MG63 (cell line): ENCODE measurements at places on chromosomes 5 and 9.
A peak's percentile ranks its signal among the peaks of the same experiment; 100 is the strongest.

GRCh38 chr5:95446560-95447221 lies 55.5 kb downstream of the FAM81B start:
- DNase-seq: no peak

DNA sequence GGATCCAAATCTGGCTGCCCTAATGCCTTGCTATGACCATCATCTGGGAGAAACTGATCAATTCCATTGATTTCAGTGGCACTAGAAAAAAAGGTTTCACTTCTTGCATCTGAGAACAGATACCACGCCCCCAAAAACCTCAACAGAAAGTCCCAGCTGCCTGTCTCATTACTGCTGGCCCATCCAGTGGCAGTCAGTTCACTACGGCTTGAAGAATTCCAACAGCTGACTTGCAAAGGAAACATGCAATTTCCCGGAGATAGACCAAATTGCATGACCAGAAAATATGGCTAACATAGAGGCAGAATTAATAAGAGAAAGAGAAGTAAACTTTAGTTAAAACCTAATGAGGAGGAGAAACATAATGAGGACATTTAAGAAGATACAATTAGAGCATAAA lies 48.6 kb downstream of the UGCG start:
- DNase-seq: peak; percentile 12

GRCh38 chr5:174384509-174384947 lies 339.0 kb downstream of the NSG2 start:
- peak; percentile 51 for DNase-seq

- peak; percentile 43 for DNase-seq
Measured at GRCh38 chr9:3960661-3961144, 339.2 kb downstream of the GLIS3 start.

DNA sequence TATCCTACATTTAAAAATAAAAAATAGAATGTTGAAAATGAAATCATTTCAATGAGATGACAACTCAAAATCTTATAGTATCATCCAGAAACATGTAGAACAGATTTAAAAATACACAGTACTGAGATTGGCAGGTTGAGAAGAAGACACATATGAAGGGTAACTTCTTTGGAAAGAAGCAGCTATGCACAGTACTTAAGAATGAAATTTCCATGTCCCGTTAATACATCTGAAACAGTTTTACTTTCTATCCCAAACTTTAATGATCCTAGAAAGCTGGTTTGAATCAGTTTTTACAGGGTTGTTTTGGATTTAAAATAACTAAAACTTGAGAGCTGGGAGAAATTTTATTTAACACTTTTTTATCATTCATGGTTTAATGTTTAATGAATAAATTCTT lies 36.0 kb upstream of the ARRDC3 start:
- no peak for DNase-seq

DNA sequence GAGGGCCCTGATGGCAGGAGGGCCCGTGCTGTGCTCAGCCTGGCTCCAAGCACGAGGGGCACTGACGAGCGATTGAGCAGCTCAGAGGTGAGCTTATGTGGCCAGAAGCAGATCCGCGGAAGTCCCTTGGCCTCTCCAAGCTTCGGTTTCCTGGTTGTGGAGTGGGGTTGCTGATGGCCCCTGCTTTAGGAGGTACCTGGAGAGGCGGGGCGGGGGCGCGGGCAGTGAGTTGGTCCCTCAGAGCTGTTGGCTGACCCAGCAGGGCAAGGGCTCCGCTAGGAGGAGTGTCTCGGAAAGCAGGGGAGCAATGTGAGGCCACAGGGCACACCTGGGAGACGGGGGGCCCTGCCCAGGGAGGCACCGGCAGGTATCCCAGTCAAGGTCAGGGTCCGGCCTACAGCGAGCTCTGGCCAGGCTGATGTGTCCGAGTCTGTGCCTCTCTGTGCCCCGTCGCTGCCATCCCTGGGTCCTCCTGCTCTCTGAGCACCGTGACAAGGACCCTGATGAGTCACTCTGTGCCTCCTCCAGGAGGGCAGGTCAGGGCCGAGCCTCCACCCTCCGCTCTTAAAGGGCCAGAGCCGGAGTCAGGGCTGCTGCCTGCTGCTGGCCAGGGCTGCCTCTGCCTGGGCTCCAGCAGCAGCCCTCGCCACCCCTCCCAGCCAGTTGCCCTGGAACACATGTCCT lies 14.8 kb downstream of the NCS1 start:
- peak; percentile 68 for DNase-seq

- DNase-seq: no peak
Measured at GRCh38 chr9:70407081-70407503, 7.4 kb downstream of the KLF9 start.

- DNase-seq: no peak
Measured at GRCh38 chr9:113633782-113634595, 170.5 kb downstream of the RGS3 start.

DNA sequence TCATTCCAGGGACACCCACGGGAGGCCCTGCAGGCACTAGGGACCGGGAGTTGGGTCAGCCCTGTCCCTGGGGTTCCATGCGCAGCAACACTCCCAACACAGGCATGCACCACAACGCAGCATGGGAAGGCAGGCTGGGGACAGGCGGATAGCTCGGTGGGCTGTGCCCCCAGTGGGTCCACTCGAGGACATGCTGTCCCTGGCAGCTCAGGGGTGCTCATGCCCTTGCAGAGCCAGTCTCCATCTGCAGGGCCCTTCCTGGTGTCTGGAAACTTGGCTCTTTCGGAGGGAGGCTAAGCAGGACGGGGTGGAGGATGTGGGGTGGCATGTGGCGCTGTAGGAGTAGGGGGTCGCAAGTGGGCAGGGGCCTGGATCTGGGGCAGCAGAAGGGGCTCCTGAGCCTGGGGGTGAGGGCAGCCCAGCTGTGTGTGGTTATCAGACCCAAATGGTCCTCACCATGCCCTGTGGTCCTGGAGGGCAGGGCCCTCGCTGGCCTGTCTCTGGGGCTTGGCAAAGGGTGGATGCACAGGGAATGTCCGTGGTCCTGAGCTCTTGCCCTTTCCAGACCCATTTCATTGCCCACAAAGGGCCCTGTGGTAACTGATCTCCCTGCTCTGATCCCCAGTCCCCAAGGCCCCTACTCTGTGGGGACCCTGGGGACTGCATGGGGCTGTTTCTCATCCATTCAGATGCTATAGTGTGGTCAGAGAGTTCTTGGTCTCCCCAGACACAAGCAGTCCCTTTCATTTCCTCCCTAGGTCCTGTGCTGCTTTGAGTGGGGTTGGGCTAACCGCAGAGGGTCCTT lies 90.3 kb upstream of the PHYKPL start:
- DNase-seq: no peak

DNA sequence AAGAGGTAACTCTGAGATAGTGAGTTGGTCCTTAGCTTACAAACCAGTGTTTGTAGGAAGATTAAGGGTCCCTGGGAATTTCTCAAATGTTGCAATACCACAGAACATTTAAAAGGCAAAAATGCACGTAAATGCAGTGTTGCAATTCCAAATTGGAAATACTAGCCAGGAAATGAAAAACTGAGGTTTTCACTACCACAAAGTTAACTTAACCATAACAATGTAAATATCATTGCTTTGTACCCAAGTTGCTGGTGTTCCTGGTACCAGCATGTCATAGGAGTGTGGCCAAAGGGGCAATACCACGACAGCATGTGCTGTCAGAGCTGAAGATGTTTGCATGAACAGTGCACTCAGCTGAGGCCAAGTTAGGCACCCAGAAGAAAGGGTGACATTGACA lies 382.9 kb downstream of the GLIS3 start:
- DNase-seq: no peak

DNA sequence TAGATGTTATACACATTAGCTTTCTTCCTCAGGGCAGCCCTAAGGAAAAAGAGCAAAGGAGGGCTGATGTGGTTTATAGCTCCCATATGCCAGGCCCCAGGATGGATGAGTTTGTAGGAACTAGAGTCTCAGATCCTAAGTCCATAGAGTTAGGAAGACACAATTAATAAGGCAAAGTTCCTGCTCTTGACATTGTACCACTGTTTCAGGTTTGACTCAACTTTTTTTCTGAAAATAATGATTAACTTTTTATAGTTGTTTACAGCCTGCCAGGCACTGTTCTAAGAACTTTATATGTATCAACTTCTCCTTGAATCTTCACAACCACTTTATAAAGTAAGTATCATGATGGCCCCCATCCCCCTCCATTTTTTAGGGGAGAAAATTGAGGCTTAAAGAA lies 339.5 kb downstream of the PDE4D start:
- DNase-seq: no peak

- DNase-seq: no peak
Measured at GRCh38 chr9:18746631-18747030, 272.7 kb downstream of the ADAMTSL1 start.

GRCh38 chr5:119269061-119269944 lies 86.5 kb upstream of the TNFAIP8 start:
- peak; percentile 28 for DNase-seq

DNA sequence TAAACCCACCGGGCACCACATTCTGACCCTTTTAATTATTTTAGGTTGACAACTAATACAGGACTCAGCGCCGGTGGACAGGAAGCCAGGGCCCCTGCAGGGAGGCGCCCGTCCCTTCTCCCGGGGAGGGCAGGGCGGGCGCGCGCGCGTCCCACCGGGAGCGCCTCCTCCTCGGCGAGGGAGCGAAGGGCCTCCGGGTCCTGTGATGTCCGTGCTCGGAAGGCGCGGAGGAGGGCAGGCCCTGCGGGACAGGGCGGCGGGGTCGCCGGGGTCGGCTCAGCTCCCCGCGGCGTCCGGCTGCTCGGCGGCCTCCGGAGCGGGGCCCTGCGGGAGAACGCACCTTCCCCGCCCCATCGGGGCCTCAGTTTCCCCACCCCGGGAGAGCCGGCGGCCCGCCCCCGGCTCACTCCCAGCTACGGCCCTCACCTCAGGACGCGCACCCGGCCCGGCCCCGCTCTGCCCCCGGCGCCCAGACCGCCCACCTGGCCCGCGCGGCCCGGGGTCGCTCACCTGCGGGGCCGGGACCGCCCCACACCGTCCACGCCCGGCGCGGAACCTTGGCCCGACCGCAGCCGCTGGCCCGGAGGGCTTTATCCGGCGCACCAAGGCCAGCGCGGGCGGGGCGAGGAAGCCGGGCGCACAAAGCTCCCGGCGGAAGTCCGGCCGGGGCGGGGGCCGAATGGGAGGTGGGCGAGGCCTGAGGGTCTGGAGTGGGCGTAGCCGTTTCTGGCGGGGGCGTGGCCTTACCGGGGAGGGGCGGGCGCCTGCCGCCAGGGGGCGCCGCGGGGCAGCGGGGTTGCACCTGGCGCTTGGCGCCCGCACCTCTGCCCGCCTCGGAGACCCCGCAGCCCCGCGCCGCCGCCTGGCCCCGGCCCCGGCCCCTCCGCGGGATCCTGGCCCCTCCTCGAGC lies at the start of the genes EXD3 and NOXA1:
TSS of gene EXD3 (minus strand) at position 559 of the 910 bp plus-strand sequence. CDS start 27,805 bp downstream, outside the sequence.
TSS of gene NOXA1 (plus strand) at position 790 of the 910 bp plus-strand sequence. CDS start 137 bp downstream, outside the sequence.
- peak; percentile 88 for DNase-seq

DNA sequence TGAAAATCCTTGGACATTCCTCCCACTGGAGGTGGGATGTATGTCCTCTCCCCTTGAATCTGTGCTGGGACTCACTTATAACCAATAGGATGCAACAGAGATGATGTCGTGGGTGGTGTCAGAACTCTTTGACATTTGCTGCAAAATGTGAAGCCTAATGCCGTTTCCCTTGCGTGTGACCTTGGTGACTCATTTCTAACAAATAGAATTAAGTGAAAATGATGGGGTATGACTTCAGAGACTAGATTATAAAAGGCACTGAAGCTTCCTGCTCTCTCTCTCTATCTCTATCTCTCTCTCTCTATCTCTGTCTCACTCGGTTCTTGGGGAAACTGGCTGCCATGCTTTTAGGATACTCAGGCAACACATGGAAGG lies 126.1 kb upstream of the STC2 start:
- DNase-seq: peak; percentile 73

DNA sequence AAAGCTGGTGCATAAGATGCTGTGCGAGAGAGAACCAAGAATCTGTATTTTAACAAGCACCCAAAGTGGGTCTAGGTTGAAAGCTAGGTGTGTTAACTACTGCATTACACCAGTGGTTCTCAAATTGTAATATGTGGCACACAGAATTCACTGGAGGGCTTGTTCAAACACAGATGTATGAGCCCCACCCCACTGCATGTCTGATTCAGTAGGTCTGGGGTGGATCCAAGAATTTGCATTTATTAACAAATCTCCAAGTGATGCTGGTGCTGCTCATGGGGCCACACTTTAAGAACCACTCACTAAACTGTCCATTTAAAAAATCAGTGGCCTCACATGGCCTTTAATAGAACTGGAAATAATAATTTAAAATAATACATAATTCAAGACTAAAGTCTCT lies 40.4 kb downstream of the LPAR1 start:
- DNase-seq: peak; percentile 17

- no peak for DNase-seq
Measured at GRCh38 chr9:120524863-120525262, 55.1 kb downstream of the CDK5RAP2 start.

DNA sequence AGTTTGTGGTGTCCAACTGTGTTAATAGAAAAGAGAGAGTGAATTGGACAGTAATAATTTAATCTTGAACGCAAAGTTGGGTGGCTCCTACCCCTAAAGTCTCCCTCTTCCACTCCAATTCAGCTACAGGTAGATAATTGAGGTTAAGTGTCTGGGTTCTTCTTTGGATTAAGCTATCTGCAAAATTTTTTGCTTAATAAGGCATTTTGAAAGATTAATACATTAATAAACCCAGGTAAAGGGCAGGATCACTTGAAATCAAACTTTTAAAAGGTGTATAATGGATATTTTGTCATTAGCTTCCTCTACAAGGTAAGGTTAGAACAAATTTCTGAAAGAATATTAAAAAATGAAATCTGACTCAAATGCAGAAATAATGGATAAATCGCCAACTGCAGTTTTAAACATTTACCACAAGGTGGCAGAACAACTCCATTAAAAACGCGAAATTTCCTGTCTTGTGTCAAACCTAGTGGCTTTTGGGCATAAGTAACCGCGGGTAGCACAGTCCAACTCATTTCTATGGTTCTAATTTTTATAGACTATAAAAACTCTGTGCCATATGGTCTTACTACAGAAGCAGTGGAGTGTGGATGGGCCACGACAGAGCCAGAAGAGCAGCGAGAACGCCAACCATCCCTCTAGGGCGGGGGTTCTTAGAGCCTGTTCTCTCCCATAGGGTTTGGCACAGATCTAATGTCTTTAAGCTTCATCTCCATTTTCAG lies 276.5 kb downstream of the ARHGEF28 start:
- no peak for DNase-seq

GRCh38 chr5:103910011-103910410 lies 347.4 kb upstream of the NUDT12 start:
- no peak for DNase-seq

DNA sequence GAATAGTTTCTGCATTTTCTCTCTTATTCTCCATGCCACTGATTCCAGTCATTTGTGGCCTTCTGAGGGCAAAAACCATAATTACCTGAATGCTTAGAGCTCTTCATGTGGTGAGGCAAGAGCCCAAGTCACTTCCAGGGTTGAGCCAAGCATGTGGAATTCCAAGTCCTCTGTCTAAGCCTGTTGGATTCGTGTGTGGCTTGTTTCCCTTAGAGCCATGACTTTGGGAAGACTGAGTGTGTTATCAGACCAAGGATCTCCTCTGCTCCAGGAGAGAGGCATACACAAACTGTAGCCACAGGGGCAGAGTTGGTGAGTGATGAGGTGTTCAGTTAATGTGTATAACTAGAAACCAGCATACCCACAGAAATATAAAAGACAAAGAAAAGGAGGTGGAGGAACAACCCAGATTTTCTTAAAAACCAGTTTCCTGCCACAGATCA lies 27.1 kb downstream of the SLC22A5 start:
- DNase-seq: no peak
